ENCODE measurements at places on chromosomes 12 and 14. TPM values are rescaled to one million over a fixed set of nuclear protein-coding genes. Genes with fewer than 3 reads are reported as not detected.

GRCh38 chr12:110307372-110307771 lies 26.3 kb downstream of the ATP2A2 start:
- peaks cover 41% of the 10 kb centered on the region for H3K4me1 ChIP-seq
- no peak overlapping the region for H3K4me3 ChIP-seq
- DNase-seq: no peak
- peaks cover 16% of the 10 kb centered on the region for H3K36me3 ChIP-seq
- no peak overlapping the region for H3K27ac ChIP-seq

DNA sequence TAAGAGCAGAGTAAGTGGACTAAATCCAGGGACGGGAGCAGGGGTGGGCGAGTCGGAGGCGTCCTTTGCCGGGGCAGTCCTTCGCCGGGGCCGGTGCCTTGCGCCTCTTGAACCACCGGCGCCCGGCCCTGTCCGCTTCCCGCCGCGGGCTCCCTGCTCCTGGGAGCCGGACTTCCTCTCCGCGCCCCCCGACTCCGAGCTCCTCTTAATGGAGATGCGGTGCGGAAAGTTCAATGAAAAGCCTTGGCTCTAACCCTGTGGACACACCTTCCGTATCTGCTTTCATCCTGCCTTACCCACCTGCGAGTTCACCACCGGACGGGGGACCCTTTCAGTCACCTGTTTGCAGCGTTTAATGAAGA lies 412 bp downstream of the FGFR1OP2 start:
- DNase-seq: no peak
- H3K27ac ChIP-seq: peak overlapping the region; percentile 100
- H3K36me3 ChIP-seq: no peaks in the 10 kb centered on the region
- no peaks in the 10 kb centered on the region for H3K27me3 ChIP-seq
- peak overlapping the region; percentile 94 for H3K4me3 ChIP-seq

- H3K27me3 ChIP-seq: no peaks in the 10 kb centered on the region
- H3K4me1 ChIP-seq: peaks cover 12% of the 10 kb centered on the region
- DNase-seq: no peak
- no peaks in the 10 kb centered on the region for H3K36me3 ChIP-seq
Observed at GRCh38 chr12:89280833-89281538, 71.3 kb downstream of the DUSP6 start.

GRCh38 chr12:118145798-118146156 lies 9.9 kb downstream of the PEBP1 start:
- H3K36me3 ChIP-seq: peaks cover 34% of the 10 kb centered on the region
- H3K4me3 ChIP-seq: no peak overlapping the region
- no peaks in the 10 kb centered on the region for H3K4me1 ChIP-seq
- H3K27me3 ChIP-seq: no peaks in the 10 kb centered on the region
- no peak for DNase-seq
- no peak overlapping the region for H3K27ac ChIP-seq

DDN gene
- 0.10 TPM for total RNA-seq

FOXG1 gene
- total RNA-seq: not detected

GRCh38 chr14:86625637-86626036 lies 1095.7 kb downstream of the FLRT2 start:
- no peaks in the 10 kb centered on the region for H3K36me3 ChIP-seq
- H3K4me3 ChIP-seq: no peak overlapping the region
- no peak overlapping the region for H3K27ac ChIP-seq

GRCh38 chr12:40016980-40017379 lies 88.9 kb downstream of the SLC2A13 start:
- no peaks in the 10 kb centered on the region for H3K27me3 ChIP-seq
- H3K27ac ChIP-seq: no peak overlapping the region
- DNase-seq: no peak
- peaks cover 5% of the 10 kb centered on the region for H3K4me1 ChIP-seq

GRCh38 chr12:70822412-70822811 lies 98.1 kb downstream of the PTPRR start:
- no peak overlapping the region for H3K4me3 ChIP-seq
- peaks cover 2% of the 10 kb centered on the region for H3K36me3 ChIP-seq

GUCY2C gene
- not detected for total RNA-seq

GRCh38 chr14:51534610-51535011 lies 117.1 kb upstream of the FRMD6 start:
- no peak for DNase-seq
- H3K27ac ChIP-seq: peak overlapping the region; percentile 67
- peaks cover 33% of the 10 kb centered on the region for H3K4me1 ChIP-seq
- H3K4me3 ChIP-seq: no peak overlapping the region
- H3K36me3 ChIP-seq: no peaks in the 10 kb centered on the region

DNA sequence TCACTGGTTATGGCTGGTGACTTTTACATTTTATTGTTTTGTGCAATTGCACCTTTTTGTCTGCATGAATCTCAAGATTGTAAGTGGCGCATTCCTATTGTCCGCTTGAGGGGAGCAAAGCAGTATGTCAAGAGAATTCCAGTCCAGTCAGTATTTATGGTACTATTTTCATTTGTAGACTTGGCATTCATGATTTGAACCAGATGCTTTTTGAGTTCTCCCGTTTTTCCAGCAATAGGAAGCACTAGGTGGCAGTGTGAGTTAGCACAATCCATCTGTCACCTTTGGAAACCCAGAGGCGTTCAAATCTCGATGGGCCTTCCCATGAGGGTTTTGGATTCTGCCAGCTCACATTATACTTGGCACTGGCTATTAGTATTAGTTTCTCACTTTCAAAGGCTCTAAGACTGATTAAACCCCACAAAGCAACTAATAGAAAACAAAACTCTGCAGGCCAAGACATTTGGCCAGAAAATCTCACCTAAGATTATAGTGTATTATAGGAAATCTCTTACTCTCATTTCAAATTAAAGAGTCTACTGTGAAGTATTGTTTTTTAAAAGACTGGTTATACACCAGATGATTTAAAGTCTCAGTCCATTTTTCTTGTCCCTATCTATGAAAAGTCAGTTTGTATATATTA lies 2.2 kb downstream of the DACT1 start:
- peaks cover 67% of the 10 kb centered on the region for H3K4me1 ChIP-seq
- DNase-seq: no peak
- peak overlapping the region; percentile 82 for H3K27ac ChIP-seq
- H3K36me3 ChIP-seq: peaks cover 43% of the 10 kb centered on the region
- no peaks in the 10 kb centered on the region for H3K27me3 ChIP-seq

- H3K36me3 ChIP-seq: peaks cover 3% of the 10 kb centered on the region
- H3K27ac ChIP-seq: no peak overlapping the region
- no peaks in the 10 kb centered on the region for H3K27me3 ChIP-seq
- no peak for DNase-seq
Observed at GRCh38 chr14:106204063-106204462, 677.7 kb downstream of the TMEM121 start.

OR6C68 gene
- total RNA-seq: not detected
